ENCODE measurements at places on chromosomes 3 and 15.
A peak's percentile ranks its signal among the peaks of the same experiment; 100 is the strongest.

GRCh38 chr3:167816953-167817352, 81.4 kb downstream of the SERPINI1 start:
- DNase-seq, result no peak

- no peak for DNase-seq
Observed at GRCh38 chr3:197293605-197294237, 4.7 kb downstream of the DLG1 start.

- DNase-seq, result no peak
Observed at GRCh38 chr15:72315706-72316370, 4.1 kb downstream of the CELF6 start.

GRCh38 chr15:40222131-40222530, 16.7 kb upstream of the PAK6 start:
- no peak for DNase-seq

DNA sequence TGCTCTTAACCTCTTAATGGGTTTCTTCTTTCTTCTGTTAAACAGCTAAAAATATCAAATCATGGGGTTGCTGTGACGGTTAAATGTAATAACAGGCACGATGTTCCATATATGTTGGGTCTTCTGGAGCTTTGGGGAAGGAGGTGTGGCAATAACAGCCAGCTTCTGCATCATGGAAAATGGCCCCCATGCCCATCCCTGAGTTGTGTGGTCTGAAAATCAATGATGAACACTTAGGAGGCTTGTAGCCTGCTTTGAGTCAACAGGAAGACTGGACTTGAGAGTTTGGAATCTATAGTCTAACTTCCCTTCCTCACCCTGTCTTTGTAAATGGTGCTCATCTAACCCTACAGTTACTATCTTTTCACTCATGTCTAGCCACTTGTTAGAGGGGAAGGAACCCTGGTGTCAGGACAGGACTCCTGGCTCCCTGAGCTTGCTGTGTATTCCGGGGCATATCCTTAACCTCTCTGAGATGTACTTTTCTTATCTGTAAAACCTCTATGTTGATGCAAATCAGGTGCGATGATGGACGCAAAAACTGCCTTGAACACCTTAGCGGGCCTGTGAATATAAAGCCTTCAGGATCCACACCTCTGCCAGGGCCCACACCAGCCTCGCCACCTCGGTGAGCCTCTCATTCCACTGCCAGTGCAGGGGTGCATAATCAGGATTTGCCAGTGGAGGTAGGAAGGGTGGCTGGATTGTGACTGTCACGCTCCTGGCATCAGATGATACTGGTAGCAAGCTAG, 27.5 kb downstream of the SMAD3 start:
- no peak for DNase-seq

DNA sequence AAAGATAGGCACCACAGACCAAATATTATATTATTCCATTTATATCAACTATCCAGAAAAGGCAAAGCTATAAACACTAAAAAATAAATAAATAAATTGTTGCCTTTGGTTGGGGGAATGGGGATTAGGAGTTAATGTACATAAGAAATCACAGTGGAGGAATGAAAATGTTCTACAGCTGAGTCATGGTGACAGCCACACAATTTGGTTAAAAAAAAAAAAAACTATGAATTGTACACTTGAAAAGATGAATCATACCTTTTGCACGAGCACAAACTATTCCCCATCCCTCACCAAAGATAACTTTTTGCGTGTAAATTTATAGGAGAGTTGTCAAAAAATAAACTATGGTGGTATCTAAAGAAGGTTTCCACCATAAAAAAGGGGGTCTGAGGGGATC, 103.2 kb downstream of the TBC1D5 start:
- no peak for DNase-seq

- no peak for DNase-seq
Observed at GRCh38 chr3:195034541-195034940, 236.4 kb downstream of the XXYLT1 start.

- no peak for DNase-seq
Observed at GRCh38 chr15:56653107-56653506, 80.2 kb downstream of the ZNF280D start.

GRCh38 chr15:44222478-44222877, 27.4 kb upstream of the FRMD5 start:
- no peak for DNase-seq

GRCh38 chr15:68382286-68383007, 49.5 kb downstream of the ITGA11 start:
- no peak for DNase-seq

GRCh38 chr3:61118830-61119229, 132.4 kb downstream of the FHIT start:
- DNase-seq, result no peak

DNA sequence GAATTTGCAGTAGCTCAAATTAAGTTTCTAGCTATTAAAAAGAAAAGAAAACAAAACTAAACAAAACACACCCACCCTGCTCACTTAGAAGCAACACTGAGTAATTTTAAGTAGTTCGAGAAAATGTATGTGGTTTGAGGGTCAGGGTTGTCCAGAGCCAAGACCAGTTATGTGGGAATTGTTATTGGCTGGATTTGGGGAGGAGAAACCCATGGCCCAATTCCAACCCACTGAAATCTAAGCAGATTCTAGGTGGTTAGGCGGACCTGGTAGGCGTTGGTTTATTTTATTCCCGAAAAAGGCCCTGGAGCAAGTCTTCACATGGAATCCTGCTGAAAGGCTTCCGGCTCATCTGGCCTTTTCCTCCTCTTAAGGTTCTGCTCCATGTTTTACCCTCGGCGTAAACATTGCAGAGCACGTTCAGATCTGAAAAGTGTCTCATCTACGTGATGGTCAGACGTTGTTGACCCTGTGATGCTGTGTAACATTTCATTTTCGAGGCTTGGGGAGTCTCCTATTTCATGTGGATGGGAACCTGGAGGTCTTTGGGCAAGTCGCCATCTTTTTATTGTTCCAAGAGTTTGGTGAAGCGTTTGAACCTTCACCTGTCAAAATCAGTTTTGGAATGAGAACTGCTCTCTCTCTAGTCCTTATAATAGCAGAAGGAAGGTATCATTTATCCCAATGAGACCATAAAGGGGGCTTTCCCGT, 64.0 kb downstream of the FLNB start:
- no peak for DNase-seq

- peak; percentile 50 for DNase-seq
Observed at GRCh38 chr15:88246666-88247446, 9.7 kb downstream of the NTRK3 start.

GRCh38 chr15:85172846-85173490, 191.3 kb downstream of the PDE8A start:
- no peak for DNase-seq

GRCh38 chr3:23805210-23805632, 534 bp upstream of the UBE2E1 start:
- no peak for DNase-seq

- DNase-seq, result no peak
Observed at GRCh38 chr3:95302044-95302443, 1239.2 kb downstream of the NSUN3 start.

- no peak for DNase-seq
Observed at GRCh38 chr15:41901431-41901830, 7.6 kb upstream of the SPTBN5 start.

DNA sequence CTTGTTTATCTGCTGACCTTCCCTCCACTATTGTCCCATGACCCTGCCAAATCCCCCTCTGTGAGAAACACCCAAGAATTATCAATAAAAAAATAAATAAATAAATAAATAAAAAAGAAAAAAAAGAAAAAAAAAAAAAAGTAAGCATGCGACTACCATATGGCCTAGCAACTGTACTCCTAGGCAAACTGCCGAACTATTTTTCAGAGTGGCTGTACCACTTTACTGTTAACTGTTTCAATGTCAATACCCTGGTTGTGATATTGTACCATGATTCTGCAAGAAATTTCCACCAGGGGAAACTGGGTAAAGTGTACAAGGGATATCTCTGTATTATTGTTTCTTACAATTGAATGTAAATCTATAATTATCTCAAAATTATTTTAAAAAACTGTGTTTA, 41.3 kb upstream of the MAP4 start:
- DNase-seq, result no peak

- DNase-seq, result no peak
Observed at GRCh38 chr3:57031631-57032541, 28.6 kb upstream of the SPATA12 start.

DNA sequence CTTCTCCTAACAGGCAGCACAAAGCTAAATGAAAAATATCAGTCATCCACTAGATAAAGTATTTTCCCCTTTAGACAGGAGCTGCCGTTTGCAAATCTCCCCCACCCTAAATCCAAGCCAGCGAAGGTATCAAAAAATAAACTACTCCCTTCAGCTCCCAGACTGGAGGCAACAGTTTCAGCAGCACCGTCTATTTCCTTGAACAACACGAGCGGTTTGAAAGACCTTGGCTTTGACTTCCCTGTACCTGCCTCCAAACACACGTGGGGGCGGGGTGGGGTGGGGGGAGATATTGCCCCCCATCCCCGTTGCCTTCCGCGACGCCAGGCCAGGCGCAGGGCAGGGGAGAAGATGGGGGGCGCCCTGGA, 832 bp upstream of the CACNA1D start:
- DNase-seq, result no peak

DNA sequence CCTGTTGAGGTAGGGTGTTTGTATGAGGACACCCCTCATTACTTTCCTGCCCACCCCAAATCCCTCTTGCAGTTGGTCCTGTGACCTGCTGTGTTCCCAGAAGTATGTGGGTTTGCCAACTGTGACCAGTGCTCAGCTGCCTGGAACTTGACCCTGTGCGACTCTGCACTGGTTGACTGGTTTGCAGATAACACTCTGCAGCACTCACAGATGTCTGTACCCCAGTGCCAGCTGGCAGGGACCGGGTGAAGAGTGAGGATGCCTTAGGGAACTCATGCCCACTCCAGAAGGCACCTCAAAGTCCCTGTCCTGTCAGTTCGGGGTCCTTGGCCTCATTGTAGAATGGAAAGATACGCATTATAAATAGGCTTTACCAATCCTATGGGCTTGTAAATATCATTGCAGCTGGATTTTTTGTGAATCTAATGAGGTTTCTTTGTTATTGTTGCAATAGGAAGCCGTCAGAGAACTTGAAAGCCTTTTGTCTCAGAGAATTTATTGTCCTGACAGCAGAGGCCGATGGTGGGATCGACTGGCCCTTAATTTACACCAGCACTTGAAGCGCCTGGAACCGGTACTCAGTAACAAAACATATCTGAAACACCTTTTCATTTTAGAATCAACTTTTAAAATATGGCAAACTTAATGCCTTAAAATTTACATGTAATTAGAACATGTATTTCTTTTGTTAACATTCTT, 18.2 kb downstream of the FAN1 start:
- no peak for DNase-seq

DNA sequence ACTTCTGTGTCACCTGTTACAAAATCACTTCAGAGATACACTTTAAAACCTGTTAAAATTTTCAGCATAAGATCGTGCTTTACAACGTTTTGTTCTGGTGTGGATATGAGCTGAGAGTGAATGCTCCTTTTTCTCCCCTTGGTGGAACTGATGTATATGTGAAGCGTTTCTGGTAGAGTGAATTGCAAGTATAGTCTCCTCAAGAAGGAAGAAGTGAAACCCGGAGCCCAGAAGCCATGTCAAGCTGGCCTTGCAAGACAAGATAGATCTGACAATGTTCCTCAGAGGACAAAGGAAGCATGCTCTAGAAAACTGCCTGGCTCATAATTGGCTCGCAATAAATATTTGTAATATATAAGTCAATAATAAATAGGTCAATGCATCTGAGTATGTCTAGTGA, 23.6 kb downstream of the SERPINI2 start:
- no peak for DNase-seq

DNA sequence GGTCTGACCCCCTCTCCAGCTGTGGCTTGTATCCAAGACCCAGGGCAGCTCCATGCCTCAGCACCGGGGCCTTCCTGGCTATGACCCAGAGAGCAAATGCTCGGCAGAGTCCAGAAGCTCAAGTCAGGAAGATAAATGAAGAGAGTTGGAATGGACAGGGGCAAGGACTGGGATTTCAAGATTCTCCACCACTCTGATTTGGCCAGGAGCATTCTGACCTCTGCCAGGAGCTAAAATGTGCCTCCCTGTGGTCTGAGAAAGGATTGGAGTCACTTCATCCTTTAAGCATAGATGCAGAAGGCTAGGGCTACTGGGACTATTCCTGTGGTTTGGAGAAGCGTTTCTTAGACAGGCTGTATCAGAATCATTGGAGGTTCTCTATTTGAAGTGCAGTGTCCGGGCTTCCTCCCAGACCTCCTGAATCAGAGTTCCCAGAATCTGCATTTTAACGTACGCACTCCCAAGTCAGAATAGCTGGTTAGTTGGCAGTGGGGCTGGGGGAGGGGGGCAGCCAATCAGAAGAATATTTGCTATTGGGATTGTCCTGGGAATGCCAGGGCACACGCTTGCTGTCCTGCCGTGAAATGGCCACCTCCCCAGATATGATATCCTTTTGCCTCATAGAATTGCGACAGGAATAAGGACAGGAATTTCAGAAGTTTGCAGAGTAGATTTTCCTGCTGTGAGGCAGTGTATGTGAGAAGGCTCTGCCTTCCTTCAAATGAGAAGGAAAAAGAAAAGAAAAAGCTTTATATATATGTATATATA, 57.4 kb downstream of the HRH1 start:
- no peak for DNase-seq

DNA sequence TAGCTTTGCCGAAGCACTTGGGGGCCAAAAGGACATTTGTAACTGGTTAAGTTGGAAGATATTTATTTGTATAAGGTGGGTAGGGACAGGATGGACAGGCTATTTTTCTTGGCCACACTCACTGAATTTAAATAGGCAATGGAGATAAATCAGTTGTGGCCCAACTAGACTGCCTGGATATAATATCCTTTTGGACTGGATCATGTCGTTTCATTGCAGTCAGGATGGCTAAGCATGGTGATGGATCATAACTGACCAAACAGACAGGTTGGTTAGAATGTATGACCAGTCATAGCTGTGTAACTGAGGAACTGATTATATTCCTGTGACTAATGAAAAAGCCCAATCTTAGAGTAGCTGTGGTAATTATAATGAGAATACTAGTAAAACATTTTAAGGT, 284.0 kb downstream of the LPP start:
- DNase-seq, result no peak

GRCh38 chr15:94272251-94272898, 41.0 kb downstream of the MCTP2 start:
- DNase-seq, result no peak

DNA sequence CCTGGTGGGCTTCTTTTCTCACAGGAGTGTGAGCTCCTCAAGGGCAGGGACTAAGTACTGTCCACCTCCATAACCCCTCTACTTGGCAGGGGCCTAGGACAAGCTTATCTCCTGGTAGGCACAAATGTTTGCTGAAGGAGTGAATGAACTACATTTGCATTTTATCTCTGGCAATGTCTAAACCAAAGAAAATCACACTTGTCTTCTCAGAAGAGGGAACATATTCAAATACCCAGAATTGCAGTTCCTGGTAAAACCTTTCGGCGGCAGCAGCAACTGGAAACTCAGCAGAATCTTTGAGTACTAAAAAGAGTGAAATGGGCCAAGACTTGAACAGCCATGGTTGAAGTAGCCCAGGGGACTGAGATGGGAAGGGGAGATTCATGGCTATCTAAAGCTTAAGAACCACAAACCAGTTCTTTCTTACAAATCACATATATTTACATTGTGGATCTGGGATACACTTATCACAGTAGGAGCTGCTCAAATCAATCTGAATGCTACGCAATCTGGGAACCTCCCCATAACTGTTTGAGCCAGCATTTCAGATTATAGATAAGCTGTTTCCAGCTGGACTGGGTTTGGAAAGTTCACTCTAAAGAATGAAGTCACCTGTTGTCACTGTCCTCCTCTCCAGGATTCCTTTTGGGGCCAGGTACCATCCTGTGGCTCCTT, 18.7 kb upstream of the PTPN9 start:
- no peak for DNase-seq

GRCh38 chr3:177283983-177284382, 86.7 kb upstream of the TBL1XR1 start:
- DNase-seq, result no peak

Data from activated T-helper 1 cell treated with anti-CD3 and anti-CD28 coated beads, Interleukin-2, amount 50 U/mL, for 16 hours (primary cell).